ENCODE measurements at places on chromosomes 11 and 22. TPM values are rescaled to one million over a fixed set of nuclear protein-coding genes. Genes with fewer than 3 reads are reported as not detected.

DNA sequence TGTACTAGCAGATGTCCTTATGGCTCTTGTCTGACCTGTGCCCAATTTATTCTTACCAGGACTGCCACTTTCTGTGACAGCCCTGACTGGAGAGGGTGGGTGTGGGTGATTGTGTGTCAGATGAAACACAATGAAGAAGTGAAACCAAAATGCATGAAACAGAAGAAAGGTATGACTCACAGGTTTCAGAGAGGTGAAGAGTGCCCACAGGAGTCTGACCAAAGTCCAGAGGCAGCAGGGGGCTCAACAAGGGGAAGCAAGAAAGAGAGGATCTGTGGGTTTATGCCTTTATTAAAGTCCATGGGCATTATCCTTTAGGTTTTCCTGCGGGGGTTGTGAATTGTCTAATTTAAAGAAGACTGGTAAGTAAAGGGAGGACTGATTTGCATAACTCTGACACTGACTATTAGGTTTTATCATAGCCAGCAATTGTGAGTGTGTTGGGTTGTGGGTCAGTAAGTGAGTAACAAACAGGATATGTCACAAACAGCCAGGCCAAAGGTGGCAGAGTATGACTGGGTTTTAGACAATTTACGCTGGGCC, 3.9 kb upstream of the OR4C6 start:
- H3K4me3 ChIP-seq, result no peak overlapping the region
- no peak for DNase-seq

DNA sequence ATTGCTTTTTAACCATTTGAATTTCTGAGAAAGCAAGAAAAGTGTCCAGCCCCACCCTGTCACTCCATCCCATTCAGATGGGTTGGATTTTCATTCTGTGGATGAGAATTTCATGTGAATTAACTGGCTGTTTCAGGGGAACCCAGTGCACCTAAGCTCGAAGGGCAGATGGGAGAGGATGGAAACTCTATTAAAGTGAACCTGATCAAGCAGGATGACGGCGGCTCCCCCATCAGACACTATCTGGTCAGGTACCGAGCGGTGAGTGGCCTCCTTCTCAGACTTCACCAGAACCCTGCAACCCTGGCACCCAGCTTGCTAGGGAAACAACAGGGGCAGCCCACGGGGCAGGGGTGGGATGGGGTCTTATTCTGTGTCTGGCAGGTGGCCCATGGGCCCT, 58.6 kb upstream of the TTC12 start:
- H3K27me3 ChIP-seq, result no peaks in the 10 kb centered on the region
- no peaks in the 10 kb centered on the region for H3K36me3 ChIP-seq
- no peak overlapping the region for H3K27ac ChIP-seq
- no peak overlapping the region for H3K4me3 ChIP-seq
- peaks cover 5% of the 10 kb centered on the region for H3K4me1 ChIP-seq
- no peak for DNase-seq

DNA sequence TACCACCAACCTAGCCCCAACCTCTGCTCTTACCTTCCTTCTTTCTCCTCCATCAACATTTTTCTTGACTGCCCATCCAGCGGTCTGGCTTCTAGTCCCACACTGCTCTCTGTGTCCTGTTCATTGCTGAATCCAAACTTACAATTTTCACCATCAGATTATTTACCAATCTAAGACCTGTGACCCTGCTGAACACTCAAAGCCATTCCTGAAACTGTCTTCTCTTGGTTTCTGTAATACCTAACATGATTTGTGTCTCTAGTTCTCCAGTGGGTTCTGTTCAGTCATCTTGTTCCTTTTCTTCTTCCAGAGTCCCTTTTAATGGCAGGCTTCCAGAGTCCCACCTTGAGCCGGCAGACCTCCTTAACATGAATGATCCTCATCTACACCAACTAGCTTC, 24.1 kb downstream of the RRAS2 start:
- peaks cover 45% of the 10 kb centered on the region for H3K4me1 ChIP-seq
- H3K36me3 ChIP-seq, result peaks cover 15% of the 10 kb centered on the region
- peak overlapping the region; percentile 1 for H3K4me3 ChIP-seq
- DNase-seq, result no peak
- H3K27ac ChIP-seq, result peak overlapping the region; percentile 89

- DNase-seq, result no peak
- H3K27ac ChIP-seq, result no peak overlapping the region
- peaks cover 2% of the 10 kb centered on the region for H3K4me1 ChIP-seq
- no peak overlapping the region for H3K4me3 ChIP-seq
These were observed 145.5 kb downstream of the RBFOX2 start for GRCh38 chr22:35883031-35883620.

DNA sequence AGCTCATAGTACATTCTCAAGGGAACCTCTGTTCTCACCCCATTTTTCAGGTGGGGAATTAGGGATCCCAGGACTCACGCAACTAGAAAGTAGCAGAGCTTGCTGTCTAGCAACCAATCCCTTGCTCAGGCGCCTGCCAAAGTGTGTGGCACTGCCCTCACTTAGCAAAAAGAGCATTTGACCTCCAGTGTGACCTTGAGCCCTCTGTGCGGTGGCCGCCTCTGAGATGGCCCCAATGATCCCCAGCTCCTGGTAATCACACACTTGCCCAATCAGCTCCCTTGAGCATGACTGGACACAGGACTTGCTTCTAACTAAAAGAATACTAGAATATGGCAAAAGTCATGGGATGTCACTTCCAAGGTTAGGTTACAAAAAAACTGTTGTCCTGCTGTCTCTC, 2.6 kb upstream of the LGALS2 start:
- no peaks in the 10 kb centered on the region for H3K36me3 ChIP-seq
- DNase-seq, result no peak
- peaks cover 10% of the 10 kb centered on the region for H3K27me3 ChIP-seq
- peaks cover 11% of the 10 kb centered on the region for H3K4me1 ChIP-seq
- no peak overlapping the region for H3K4me3 ChIP-seq

GRCh38 chr11:66341502-66342126, 3.3 kb downstream of the BRMS1 start:
- no peaks in the 10 kb centered on the region for H3K27me3 ChIP-seq
- peaks cover 24% of the 10 kb centered on the region for H3K36me3 ChIP-seq
- no peak overlapping the region for H3K27ac ChIP-seq
- peaks cover 51% of the 10 kb centered on the region for H3K4me1 ChIP-seq
- DNase-seq, result no peak
- no peak overlapping the region for H3K4me3 ChIP-seq

GRCh38 chr11:390175-390574, 3.8 kb upstream of the PKP3 start:
- no peak for DNase-seq
- peaks cover 17% of the 10 kb centered on the region for H3K4me1 ChIP-seq
- peaks cover 6% of the 10 kb centered on the region for H3K36me3 ChIP-seq
- H3K27ac ChIP-seq, result no peak overlapping the region

DNA sequence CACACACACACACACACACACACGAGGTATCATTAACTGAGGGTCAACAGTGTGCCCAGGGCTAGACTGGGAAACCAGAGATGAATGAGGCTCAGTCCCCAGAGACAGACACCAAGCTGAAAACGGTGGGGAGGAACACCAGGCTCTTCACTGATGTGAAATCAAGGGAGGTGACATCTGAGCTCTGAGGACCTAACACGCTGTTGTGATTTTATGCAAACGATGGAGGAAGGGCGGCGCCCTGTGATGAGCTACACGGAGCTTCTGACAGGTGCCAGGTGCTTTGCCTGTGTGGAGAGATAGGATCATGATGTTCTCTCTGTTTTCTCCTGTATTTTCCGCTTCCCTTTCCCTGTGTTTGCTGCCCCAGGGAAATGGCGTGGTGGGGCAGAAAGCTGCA, 6.5 kb upstream of the CYB5R3 start:
- H3K36me3 ChIP-seq, result no peaks in the 10 kb centered on the region
- H3K27ac ChIP-seq, result no peak overlapping the region
- H3K4me3 ChIP-seq, result no peak overlapping the region
- peaks cover 11% of the 10 kb centered on the region for H3K4me1 ChIP-seq

DNA sequence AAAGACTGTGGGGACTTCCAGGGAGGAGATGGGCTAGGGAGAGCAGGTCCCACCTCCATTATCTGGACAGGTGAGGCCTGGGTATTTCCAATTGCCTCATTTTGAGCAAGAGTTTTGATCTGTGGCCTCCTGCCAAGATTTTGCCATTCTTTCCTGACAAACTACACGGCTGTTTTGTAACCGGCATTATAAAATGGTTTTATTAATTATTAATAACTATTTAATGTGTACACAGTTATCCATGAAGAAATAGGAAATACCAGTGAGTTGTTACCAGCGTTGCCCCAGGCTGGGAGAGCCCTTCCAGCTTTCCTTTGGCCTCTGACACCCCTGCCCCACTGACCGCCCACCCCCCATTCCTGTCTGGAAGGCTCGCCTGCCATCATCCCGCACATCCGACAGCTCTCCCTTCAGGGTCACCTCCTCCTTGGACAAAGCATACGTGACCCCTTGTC, 14.9 kb upstream of the SEC14L3 start:
- peaks cover 9% of the 10 kb centered on the region for H3K27me3 ChIP-seq
- no peaks in the 10 kb centered on the region for H3K4me1 ChIP-seq
- H3K4me3 ChIP-seq, result no peak overlapping the region
- no peak overlapping the region for H3K27ac ChIP-seq
- no peak for DNase-seq

GRCh38 chr11:93532281-93532789, 10.9 kb downstream of the SMCO4 start:
- H3K27ac ChIP-seq, result no peak overlapping the region
- no peak for DNase-seq

CYTH4 gene
- 41.1 TPM for total RNA-seq

C1QTNF5 gene
- not detected for total RNA-seq

SHISA8 gene
- total RNA-seq, result not detected

CBLIF gene
- total RNA-seq, result not detected

FAM180B gene
- total RNA-seq, result 0.31 TPM

RRAS2 gene
- 97.3 TPM for total RNA-seq

PGAP2 gene
- total RNA-seq, result 15.5 TPM

Data from natural killer cell treated with Interleukin-12 subunit alpha and Interleukin-12 subunit beta and Interleukin-15 and Interleukin-18, amount 100 ng/mL, for 72 hours (primary cell).